ENCODE measurements at places on chromosomes 13 and 19.

DNA sequence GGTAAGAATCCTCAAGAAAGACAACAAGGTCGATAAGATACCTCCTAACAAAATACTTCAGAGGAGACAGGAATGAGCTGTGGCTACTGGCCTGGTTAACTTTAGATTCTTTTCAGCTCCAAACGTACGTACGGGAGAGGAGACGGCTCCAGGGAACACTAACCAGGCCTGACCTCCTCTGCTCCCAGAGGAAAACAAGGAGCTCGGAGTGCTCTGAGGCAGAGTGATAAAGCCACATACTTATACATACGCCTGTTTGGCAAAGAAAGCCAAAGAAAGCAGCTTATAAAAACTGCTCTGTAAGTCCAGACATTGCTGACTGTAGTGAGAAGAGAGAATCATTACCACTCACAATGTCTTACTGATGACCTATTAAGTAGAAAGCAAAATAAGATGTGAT, 263.9 kb downstream of the MZT1 start:
- DNase-seq, result no peak

DNA sequence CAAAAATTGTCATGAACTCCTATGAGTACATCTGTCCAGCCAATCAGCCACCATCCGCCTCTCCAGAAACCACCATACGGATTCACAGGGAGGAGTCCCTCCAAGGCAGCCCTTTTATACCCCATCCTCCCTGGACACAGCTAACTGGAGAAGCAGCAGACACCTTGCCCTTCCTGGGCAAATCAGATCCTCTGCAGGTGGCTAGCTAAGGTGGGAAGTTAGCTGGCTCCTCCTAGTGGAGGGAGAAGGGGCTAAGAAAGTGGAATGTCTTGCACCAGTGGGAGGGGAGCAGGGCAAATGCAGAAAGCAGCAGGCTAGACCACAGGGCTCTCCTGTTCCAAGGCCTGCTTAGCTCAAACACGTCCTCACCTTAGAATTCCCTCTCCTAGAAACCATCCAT, 46.2 kb upstream of the UQCRFS1 start:
- no peak for DNase-seq

- DNase-seq, result no peak
These were observed 1505.9 kb downstream of the PCDH9 start for GRCh38 chr13:65724226-65724625.

DNA sequence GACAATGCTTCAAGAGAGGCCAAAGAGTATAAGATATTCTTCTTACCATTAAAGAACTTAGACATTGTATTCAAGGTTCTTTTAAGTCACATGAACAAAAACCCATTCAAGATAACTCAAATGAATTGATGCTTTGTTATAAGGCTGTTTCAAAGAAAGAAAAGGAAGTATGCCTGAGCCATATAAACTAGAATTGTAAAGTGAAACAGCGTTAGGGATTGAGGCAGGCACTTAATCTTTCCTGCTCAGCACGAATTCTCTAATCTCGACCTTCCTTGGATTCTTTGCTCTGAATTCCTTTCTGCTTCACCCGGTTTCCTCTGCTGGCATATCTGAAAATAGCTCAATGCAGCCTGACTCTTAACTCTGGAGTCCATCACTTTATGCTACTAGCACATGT, 595.4 kb downstream of the DIAPH3 start:
- no peak for DNase-seq

- no peak for DNase-seq
These were observed 9.8 kb downstream of the ATP13A1 start for GRCh38 chr19:19653597-19654147.

DNA sequence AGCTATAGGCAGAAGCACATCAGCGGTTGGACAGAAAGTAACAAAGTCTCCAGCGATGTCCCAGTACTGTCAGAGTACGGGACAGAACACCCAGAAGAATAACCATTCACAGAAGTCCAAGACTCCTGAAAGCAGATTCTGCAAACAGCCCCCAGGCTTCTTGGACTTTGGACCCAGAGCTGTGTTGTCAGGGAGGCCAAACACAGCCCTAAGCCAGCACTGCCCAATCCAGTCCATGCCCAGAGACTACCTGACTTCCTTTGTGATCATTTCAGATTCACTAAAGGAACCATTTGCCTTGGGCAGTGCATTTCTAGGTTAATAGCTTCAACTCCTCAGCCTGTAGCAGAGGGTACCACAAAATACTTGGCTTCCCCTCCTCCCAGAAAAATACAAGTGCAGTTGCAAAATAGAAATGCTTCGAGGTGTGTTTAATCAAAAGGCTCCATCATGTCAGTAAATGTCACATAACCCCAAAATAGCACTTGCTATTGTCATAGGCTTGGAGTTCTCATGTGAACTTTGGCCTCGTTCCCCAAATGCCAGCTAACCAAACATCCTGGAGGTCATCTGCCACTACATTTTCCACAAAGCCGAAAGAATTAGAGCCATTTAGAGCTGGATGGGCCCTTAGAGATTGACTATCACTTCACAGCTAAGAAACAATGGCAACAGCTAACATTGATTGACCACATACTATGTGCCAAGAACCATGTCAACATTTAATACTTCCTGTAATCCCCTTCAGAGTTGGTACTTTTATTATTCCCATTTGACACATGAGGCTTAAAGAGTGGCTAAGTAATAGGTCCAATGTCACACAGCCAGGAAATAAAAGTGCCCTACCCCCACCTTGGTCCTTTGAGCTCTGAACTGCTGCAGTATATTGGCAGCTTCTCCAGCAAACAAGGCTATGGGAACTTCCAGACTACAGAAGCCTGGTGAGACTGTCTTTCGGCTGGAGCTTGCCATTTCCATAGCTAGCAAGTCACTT, 329.9 kb downstream of the FOXO1 start:
- DNase-seq, result no peak

DNA sequence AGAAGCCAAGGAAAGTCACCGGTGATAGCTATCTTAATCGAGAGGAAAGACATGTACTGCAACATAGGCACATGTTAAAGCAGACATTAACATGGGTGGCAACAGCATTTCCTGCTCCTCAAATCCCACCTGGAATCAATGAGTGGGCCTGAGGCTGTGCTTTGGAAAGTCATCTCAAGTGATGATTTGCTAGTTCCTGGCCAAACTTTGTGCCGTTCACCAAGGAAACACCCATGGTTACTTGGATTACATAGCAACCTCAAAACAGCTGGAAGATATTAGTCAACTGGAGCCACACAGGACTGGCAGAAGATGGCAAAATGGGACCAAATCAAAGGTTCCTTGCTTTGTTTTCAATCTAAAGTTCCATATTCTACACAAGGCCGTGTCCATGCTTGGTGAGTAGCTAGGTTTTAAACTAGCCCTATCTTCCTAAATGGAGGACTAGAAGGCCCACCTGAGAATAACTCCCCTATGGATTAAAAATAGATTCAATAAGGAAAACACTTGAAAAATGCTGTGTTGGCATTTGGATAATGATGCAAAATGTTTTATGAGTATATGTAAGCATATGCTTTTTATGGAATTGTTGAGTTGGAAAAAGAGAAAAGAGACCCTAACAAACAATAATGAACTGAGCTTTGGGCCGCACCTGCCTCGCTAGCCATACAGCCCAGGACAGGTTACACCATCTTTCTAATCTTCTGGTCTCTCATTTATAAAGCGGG, 144.5 kb downstream of the RGCC start:
- DNase-seq, result no peak

DNA sequence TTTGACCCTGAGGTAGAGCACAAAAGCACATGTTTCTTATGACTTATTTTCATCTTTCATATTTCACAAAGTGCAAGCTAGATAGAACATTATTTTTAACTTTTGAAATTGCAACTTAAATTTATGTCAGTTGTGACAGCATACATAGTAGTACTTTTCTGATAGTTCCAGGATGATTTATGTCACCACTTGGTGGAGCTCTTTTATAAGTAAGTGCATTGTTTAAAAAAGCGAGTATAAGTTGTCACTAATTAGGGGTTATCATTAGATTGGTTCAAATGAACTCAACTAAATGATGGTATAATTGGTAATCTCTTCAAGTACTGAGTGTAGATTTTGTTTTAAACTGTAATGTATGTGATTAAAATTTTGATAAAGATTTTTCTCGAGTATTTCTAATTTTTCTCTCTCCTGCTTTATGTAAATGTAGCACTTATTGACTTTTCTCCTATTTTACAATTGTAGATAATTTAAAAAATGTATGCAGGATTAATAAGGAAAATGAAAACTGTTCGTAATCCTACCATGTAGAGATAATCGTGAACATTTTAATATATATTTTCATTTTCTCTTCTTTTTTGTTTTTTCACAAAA, 31.1 kb downstream of the RB1 start:
- no peak for DNase-seq

DNA sequence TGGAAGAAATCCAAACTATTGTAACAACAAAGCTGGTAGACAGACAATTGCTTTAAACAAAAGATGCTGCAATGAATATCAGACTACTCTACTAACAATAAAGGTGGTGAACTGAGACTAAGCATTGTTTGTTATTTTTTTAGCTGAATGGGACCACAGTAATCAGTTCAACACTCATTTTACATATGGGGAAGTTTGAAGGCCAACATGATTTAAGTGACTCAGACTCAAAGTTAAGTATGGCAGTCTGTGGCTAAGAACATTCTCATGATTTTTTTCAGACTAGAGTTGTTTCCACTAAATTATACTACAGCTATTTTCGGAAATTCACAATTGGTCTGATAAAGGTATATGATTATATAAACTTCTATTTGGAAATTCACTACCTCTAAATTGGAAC, 10.4 kb downstream of the EXOSC8 start:
- DNase-seq, result no peak

DNA sequence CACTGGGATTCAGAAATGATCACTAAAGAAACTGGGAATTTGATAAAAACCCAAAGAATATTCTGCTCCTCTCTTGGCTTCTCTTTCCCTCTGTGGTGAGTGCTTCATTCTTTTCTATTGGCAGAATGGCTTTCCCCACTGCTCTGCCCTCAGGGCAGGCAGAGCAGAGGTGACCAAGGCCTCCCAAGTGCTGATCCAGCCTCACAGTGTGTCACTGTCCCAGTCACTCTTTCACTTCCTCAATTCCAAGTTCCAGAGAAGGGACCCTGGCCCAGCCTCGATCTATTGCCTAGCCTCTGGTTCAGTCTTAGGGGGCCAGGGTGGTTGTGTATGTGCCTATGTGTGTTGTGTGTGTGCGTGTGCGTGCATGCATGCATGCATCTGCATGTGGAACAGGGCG, 180.6 kb upstream of the TMTC4 start:
- no peak for DNase-seq

DNA sequence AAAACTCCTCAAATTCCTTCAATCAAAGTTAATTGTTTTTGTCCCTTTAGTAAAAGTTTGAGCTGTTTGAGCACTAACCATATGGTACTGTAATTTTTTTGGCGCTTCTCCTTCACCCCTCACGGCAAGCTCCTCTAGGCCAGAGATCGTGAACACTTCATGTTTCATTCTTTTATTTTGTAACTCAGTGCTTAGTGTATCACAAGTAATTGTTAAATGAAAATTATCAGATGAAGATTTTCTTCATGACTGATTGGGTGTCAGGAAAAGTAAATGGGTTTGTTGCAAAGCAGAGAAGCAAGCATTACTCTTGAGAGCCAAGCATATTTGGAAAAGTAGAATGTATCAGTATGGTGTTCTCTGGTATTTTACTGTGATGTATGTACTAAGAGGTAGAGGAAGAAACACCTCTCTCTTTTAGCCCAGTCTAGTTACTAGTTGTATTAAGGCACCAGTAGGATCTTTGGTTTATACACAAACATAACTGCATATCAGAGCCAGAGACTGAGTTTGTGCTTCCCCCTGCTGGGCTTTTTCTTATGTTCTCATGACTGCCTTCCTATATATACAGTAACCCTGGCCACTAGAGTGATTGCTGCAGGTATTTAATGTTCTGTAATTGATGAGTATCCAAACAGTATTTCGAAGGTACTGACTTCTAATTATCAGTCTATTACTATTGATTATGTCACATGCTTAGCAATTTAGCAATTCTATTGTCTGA, 202.3 kb upstream of the KLHL1 start:
- DNase-seq, result no peak

DNA sequence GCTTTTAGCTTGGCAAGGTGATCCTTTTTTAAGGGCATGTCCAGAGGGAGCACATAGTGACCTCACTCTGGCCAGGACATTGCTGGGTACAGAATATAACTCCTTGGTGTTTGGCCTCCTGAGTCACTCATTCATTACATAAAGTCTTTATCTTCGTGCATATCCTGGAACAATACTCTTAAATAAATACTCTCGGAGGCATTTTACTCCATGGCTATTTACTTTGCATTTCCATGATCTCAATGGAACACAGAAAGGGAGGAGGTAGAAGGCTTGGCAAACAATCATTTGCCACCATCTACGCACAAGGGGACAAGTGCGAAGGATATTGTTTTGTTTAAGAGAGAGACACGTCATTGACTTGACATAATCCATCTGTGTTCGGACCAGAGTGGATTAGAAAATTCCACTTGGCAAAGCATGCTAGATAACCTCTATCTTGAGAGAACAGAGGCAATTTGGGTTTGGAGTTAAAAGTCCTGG, 210.0 kb downstream of the IRS2 start:
- no peak for DNase-seq

DNA sequence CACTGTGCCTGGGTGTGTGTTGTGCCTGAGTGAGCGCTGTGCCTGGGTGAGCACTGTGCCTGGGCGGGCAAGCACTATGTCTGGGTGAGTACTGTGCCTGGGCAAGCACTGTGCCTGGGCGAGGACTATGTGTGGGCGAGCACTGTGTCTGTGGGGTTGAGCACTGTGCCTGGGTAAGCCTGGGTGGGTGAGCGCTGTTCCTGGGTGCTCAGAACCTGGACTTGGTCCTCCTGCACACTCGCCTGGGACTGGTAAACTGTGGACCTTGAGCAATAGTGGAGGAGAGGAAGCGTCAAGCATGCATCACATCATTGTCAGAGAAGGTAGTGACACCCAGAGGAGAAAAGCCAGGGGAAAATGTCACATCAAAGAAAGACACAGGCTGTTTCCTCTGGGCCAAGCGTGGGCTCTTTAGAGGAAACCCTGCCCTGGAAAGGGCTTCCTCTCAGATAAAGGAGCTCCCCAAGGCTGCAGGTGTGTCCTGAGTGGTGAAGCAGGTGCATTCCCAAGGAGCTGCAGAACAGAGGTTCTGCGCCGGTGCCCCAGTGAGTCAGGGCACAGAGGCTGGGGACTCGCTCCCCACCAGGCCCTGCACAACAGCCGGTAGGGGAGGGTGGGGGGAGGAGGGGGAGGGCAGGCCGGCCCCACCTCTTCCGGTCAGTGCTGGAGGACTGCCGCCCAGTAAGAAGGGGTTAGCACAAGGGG, 141.2 kb downstream of the TEX29 start:
- no peak for DNase-seq

All from type B pancreatic cell (in vitro differentiated cells).